ENCODE measurements at places on chromosomes 2 and 18.

- peak; percentile 95 for DNase-seq
Observed at GRCh38 chr18:3526421-3527354, 76.7 kb downstream of the TGIF1 start.

DNA sequence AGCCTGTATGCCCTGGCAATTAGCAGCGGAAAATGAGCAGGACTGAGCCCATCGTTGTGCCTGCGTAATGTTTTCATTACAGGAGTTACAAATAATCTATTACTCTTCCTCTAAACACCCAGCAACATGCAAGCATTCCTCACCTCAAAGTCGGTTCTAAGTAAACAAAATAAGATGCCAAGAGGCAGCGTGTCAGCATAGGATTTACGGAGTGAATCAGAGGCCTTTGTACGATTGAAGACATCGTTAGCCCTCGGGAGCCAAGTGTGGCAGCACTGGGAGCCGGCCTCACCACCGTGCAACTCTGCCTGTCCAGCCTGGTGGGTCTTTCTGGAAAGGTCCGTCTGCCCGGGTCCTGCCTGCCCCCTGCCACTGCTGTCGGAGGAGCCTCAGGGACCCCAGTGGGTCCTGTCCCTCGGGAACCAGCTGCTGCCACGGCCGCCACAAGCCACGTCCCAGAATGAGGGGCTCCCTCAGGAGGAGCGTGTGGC lies 80.1 kb upstream of the CTDP1 start:
- DNase-seq = no peak

- no peak for DNase-seq
Observed at GRCh38 chr2:120634533-120634932, 101.1 kb upstream of the GLI2 start.

GRCh38 chr2:146244830-146245229 lies 1600.0 kb upstream of the ACVR2A start:
- DNase-seq = no peak

DNA sequence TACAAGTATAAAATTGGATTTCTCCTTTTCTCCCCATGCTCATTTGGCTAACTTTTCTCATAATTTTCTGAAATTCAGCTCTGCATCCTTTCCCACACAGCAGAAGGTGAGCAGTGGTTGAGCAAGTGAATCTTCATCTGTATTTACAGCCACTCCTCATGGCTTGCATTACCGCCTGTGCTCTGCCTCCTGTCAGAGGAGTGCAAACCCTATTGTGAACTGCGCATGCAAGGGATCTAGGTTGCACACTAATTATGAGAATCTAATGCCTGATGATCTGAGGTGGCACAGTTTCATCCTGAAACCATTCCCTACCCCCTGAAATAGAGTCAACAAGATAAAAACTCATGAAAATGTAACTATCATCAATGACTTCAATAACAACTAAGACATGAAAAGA lies 20.0 kb downstream of the ME2 start:
- DNase-seq = no peak

DNA sequence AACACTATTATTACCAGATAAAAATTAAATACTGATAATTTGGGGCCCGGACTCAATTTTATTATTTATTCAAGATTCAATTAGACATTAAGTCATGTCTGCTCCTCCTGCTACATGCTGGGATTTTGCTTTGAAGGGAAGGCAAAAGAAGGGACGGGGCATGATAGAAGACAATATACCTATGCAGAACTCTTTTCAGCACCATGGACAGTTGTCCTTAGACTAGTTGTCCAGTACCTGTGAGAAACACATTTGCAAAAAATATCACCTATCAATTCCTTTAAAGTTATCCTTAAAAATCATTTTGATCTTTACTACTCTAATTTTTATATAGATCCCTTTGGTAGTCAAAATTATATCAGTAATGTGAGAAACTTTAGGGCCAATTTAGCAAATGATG lies 100.2 kb upstream of the SULT1C3 start:
- DNase-seq = no peak

DNA sequence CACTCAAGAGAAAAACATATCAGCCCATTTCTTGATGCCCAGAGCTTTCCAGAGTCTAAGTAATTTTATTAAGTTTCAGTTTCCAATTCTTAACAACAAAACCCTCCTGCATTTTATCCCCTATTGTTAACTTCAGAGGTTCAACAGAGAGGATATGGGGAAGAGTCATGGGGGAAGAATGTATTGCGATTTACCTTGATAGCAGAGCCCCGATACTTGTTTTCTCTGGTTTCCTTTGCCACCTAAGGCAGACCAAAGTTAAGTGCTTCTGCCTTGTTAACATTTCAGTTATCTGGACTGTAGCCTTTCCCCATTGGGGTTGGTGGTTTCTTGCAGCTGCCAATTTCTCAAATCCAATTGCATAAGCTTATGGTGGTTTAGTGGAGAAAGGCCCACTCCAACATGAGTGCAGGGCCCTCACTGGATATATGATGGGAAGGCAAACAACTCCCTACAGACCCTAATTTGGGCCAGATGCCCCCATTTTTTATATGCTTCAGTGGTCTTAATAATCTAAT lies 82.0 kb upstream of the ITGB6 start:
- DNase-seq = no peak

DNA sequence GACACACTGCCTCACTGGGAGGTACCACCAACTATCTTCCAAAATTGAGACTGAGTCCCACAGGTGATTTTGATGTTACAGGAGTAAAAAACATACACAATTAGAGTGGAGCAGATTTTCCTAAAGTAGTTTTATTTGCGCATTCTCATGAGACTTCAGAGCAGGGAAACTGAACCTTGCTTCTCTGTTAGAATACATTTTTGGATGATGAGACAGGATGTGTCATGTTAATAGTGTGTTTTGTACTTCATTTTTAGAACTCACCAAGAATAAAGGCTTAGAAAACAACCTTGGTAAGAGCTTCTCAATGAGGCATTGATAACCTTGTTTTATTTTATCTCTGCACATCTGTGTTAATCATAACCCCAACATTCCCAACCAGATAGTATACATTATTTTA lies 310.2 kb upstream of the GALNT5 start:
- DNase-seq = no peak

- DNase-seq = no peak
Observed at GRCh38 chr2:19649785-19650380, 251.9 kb downstream of the TTC32 start.
